ENCODE measurements at places on chromosomes 3 and 15.

DNA sequence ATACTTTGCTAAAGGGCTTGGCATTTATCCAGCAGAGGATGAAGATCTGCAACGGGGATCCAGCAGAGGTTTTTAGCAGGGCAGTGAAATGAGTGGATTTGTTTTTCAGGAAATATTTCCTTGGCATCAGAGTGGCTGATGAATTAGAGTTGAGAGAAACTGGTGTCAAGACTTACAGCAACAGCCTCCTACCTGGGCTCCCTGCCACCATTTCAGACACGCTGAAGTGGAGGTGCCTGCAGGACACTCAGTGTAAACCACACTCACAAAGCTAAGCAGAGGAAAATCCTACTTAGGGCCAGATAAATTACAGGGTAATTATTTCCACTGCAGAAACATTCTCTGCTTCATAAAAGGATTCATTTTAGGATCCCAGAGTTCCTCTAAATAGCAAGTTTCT is 519.7 kb downstream of the FGF12 start:
- no peak for DNase-seq

GRCh38 chr3:52225452-52226228 is at the start of gene TLR9:
Gene TLR9, minus strand, starts transcription at chr3:52225645. Its CDS starts 116 bp downstream, at chr3:52225529.
- DNase-seq = peak; percentile 59

GRCh38 chr3:135216659-135217058 is 421.6 kb downstream of the EPHB1 start:
- no peak for DNase-seq

- DNase-seq = peak; percentile 69
Measured at GRCh38 chr3:5016211-5017161, 37.2 kb downstream of the BHLHE40 start.

- no peak for DNase-seq
Measured at GRCh38 chr15:100141311-100142001, 200.3 kb downstream of the ADAMTS17 start.

GRCh38 chr3:56763233-56763632 is 38.5 kb downstream of the ARHGEF3 start:
- no peak for DNase-seq
